ENCODE measurements at places on chromosomes 12 and 14.
A peak's percentile ranks its signal among the peaks of the same experiment; 100 is the strongest.

DNA sequence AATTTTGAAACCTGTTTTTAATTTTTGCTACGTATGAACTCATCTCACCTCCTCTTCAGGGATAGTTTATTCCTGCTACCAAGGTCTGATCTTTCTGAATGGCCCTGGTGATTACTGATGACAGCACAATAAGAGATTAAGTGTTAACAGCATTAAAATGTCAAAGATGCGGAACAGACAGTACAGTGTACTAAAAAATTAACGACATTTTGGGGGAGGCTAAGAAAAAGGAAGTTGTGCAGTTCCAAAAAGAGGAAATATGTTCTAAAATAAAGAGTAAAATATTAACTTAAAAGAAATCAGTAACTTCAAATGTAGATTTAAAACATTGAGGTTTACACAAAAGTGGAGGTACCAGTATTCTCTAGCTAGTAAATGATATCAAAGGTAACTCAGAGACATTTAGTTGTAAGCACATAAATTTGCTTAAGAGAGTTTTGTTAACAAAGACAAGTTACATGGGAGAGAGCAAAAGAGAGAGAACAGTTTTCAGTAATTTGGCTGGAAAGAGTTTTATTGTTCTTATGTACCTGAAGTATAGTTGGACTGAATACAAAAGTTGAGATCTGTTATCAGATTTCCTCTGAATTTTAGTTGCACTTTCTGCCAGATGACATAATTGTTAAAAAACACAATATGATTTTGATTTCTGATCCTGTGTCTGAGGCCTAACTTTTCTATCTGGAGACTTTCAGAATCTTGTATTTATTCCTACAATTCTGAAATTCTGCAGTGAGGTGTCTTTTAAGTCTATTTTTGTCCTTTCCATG is 4.2 kb upstream of the CLECL1 start:
- DNase-seq: no peak

GRCh38 chr14:67538501-67538900 is 5.4 kb downstream of the PLEKHH1 start:
- no peak for DNase-seq

DNA sequence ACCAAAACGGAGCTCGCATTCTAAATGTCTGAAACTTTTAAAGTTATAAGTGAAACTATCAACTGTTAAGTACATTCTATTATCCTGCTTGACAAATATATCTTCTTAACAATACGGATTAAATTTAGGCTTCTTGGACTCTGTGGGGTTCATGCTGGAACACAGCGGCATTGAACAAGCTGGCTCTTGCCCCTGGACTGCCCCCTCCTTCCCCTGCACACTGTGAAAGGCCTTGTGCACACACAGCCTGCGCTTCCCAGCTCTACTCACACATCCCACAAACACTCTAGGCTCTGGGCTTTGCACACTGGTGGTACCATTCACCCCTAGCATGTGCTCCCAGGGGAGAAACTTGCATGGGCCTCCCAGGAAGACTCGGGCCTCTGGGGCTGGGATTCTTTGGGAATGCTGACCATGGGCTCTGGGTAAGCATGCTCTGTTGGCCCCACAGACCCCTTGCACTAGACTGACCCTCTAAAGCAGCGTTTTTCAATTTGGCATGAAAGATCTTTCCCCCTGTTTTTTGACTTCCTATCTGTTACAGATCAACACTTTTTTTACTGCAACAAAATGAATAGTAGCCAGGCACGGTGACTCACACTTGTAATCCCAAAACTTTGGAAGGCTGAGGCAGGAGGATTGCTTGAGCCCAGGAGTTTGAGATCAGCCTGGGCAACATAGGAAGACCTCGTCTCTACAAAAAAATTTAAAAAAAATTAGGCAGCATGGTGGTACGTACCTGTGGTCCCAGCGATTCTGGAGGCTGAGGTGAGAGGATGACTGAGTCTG is 96.2 kb upstream of the CPM start:
- DNase-seq: no peak

GRCh38 chr12:125512541-125513298 is 447.5 kb downstream of the AACS start:
- no peak for DNase-seq

DNA sequence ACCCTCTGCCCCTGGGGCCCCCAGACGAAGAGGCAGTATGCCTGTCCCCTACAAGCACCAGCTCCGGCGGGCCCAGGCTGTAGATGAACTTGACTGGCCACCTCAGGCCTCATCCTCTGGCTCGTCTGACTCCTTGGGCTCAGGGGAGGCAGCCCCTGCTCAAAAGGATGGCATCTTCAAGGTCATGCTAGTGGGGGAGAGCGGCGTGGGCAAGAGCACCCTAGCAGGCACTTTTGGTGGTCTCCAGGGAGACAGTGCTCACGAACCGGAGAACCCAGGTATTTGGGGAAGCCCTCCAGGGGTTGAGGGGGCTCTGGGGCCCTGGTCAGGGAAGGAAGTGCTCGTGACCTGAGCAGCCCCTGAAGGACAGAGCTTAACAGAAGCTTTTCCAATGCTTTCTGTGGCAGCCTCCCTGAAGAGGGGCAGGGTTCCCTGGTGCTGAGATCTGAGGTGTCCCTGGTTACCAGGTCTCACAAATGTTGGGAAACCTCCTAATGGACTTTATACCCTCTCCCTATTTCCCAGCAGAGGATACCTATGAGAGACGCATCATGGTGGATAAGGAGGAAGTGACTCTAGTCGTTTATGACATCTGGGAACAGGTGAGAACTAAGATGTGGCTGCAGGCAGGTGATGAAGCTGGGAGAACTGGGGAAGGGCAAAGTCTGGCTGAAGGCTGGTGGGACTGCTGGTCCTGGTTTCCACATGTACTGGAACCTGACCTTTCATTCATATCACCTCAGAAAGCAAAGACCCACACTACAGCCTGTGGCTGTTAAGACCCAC is 1.9 kb downstream of the REM2 start:
- no peak for DNase-seq

DNA sequence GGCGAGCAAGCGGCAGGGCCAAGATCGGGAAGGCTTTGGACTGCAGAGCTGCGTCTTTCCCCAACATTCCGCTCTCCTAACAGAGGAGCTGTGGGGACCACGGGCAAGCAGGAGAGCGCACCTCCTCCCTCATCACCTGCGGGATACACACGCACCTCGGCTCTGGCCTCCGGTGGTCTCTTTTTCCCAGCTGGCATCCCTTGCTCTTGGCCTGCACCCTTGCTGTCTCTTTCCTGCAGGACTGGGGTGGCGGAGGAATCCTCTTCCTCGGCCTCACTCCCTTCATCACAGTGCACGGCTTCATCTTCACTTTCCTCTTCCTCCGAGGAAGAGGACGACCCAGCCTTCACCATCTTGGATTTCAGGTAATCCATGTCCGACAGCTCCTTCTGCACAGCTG is 8.5 kb downstream of the RBM19 start:
- DNase-seq: no peak

GRCh38 chr14:104356020-104356737 is 217.8 kb downstream of the KIF26A start:
- no peak for DNase-seq

GRCh38 chr12:114499338-114499737 is 93.4 kb upstream of the TBX5 start:
- DNase-seq: no peak

DNA sequence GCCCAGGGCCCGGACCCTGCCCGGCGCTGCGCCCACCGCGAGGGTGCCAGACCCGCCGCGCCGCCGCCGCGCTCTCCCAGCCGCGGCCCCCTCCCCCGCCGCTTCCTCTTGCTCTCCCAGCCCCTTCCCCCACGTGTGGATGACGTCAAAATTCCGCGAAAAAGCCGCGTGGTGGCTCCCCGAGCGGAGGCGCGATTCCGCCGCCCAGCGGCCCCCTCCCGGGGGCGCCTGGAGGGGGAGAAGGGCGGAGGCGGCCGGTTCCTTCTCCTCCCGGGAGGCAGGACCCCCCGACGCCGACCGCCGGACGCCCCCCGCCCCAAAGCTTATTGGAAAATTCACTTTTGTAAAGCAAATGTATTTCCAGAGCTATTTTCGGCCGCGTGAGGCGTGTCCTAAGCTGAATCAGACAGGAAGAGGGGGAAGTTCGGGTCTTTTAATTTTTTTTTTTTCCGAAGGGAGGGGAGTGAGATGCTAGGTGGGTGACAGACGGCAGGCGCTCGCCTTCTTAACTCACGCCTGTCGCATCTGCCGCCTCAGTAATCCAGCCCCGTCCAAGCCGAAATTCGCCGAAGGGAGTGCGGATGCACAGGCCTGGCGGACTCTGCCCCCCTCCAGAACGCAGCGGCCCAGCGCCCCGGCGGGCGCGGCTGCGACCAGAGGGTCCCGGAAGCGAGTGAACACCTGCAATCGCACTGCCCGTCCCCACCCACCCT is 4.1 kb upstream of the CCND2 start:
- peak; percentile 83 for DNase-seq

GRCh38 chr12:131752451-131752850 is 41.6 kb downstream of the SFSWAP start:
- DNase-seq: no peak

DNA sequence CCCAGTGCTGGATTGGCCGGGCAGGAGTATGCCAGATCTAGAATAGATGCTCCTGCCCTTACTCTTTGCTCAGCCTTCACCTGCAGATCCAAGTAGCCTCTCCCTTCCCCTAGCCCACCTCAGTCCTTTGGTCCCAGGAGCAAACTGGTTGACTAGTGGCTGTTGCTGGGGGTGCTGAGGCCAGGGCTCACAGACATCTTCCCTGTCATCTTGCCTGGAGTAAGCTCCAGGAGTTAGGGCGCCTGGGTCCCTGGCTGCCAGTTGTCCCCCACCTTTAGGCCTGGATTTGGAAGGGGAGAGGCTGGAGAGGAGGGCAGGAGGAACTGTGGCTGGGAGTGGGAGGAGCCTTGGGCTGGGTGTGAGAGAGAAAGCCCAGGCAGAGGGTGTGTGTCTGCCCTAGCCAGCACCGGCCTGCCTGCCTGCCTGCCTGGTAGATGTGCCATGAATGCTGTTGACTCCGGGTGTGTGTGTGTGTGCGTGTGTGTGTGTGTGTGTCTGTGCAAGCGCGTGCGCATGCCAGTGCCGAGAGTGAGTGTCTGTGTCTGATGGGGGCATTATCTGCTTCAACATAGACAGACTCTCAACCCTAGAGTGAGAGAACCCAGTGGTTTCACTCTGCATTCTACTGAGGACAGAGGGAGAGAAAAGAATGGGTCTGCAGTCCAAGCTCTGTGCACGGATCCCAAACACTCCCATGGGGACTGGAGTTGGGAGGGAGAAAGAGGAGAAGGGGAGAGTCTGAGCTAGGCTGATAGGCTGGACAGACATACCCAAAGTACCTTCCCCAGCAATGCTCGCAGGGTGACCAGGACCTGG is 845 bp upstream of the RARG start:
- no peak for DNase-seq

- DNase-seq: no peak
These were observed 4.2 kb downstream of the TDP1 start for GRCh38 chr14:89959853-89960445.

All from left renal pelvis (tissue), 4 donors.